Neural cell (in vitro differentiated cells): ENCODE measurements at places on chromosomes 11 and 22. TPM values are rescaled to one million over a fixed set of nuclear protein-coding genes. Genes with fewer than 3 reads are reported as not detected.

OR2AG1 gene
- not detected in 2 replicates for polyA plus RNA-seq

CSF2RB gene
- not detected in 2 replicates for polyA plus RNA-seq

ASCC2 gene
- 25.3 and 26.2 TPM in 2 replicates for polyA plus RNA-seq

PKDREJ gene
- polyA plus RNA-seq: not detected in 2 replicates

SLC16A8 gene
- polyA plus RNA-seq: not detected in 2 replicates

CCT8L2 gene
- polyA plus RNA-seq: not detected in 2 replicates

ANGPTL5 gene
- not detected in 2 replicates for polyA plus RNA-seq

SCGB1A1 gene
- not detected in 2 replicates for polyA plus RNA-seq

OR8K3 gene
- not detected in 2 replicates for polyA plus RNA-seq

SERPIND1 gene
- polyA plus RNA-seq: not detected in 2 replicates

MFNG gene
- polyA plus RNA-seq: 0.17 TPM in 1 of 2 replicates, not detected in the other
